Ascending aorta (tissue), 2 donors: ENCODE measurements at places on chromosomes 7 and 10. TPM values are rescaled to one million over a fixed set of nuclear protein-coding genes. Genes with fewer than 3 reads are reported as not detected.

DNA sequence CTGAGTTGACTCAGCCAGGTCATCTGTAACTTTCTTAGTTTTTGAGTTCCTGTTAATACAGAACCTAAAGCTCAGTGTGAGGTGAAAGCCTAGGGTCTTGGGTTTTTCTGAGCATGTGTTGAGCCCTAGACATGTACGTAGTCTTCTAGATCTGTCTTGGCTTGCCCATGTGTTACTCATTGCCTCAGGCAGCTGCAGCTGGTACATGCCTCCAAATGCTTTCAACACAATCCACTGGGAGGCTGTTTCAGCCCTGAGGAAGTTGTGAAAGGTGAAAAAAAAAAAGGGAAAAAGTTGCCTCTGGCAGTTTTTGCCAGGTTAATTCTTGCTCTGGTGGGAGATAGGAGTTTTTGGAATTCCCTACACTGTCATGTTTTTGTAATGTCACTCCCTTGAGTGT lies 134.6 kb downstream of the RNF216 start:
- no peak for DNase-seq

DNA sequence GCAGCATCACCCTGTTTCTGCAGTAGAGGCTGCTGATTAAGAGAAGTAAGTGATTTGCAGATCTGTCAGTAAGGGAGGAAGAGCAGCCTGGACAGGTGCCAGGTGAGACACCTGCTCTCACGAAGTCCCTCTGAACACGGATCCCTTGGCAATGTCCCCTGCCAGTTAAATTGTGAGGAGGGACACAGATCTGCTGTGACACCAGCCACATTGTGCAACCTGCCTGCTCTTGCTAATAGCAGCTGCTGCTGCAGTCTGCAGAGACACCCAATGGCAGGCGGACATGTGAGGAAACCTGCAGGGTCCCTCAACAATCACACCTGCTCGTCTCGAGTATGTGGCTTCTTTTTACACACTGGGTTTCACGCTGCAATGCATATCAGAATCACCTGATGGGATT lies 31.9 kb downstream of the ANXA11 start:
- DNase-seq = no peak

GRCh38 chr10:131547129-131547799 lies 235.7 kb upstream of the TCERG1L start:
- no peak for DNase-seq

- DNase-seq = no peak
Measured at GRCh38 chr10:52484206-52485065, 170.4 kb downstream of the DKK1 start.

DNA sequence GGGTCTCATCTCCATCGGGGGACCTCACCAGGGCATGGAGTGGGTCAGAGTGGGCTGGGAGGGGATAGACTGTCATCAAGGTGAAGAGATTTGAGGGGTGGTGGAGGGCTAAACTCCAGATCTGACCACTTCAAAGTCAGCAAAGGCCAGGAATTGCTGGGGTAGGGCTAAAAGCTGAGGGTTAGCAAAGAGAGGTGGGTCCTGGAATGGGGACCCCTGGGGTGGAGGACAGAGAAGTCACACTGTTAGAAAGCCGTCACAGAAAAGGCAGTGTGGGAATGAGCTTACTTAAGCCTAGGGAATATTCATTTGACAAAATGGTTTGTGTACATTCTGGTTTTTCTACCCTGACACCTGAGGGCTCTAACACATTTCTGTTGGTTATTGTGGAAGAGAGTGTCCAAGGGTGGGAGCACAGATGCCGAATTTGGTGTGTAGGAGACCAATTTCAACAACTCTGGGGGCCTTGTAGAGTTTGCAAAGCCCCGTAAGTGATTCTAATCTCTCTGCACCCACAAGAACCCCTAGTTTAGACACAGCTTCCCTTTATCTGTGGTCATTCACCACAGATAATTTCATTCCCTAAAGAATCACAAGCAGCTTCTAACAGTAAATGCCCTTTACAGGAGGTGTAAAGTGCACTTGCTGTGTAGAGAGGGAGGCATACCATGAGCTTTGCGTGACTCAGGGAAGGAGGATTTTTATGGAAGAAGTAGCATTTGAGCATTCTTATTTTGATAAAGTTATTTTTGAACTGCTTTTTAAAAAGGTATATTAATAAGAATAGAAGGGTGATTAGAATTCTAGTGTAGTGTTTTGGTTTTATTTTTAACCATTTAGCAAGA lies 6.4 kb downstream of the FBH1 start:
- DNase-seq = no peak

- DNase-seq = no peak
Measured at GRCh38 chr10:3527869-3528268, 257.1 kb downstream of the KLF6 start.

TMEM130 gene
- total RNA-seq = 33.6 TPM

KCND2 gene
- 0.21 TPM for total RNA-seq

CLCN1 gene
- total RNA-seq = not detected

FAM237B gene
- total RNA-seq = not detected

ZP3 gene
- 1.1 TPM for total RNA-seq

SPACDR gene
- total RNA-seq = not detected

CTAGE4 gene
- total RNA-seq = not detected
